ENCODE measurements at places on chromosomes 6 and 20.

DNA sequence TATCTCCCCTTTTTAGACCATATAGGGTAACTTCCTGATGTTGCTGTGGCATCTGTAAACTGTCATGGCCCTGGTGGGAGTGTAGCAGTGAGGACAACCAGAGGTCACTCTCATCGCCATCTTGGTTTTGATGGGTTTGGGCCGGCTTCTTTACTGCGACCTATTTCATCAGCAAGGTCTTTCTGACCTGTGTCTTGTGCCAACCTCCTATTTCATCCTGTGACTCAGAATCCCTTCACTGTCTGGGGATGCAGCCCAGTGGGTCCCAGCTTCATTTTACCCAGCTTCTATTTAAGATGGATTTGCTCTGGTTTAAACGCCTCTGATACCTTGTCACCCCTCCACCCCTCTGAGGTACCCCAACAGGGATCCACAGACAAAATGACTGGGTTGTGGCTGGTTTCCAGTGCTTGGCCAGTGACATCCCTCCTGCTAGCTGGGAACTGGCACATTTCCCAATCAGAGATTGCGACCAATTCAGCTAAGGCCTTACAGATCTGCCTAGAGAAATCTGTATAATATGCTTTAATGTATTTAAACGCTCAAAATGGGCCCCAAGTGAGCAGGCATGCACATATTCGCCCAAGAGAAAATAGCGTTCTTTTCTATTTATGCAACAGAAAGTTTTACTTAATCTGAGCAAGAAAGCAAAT, 315.6 kb upstream of the QKI start:
- no peak for DNase-seq

DNA sequence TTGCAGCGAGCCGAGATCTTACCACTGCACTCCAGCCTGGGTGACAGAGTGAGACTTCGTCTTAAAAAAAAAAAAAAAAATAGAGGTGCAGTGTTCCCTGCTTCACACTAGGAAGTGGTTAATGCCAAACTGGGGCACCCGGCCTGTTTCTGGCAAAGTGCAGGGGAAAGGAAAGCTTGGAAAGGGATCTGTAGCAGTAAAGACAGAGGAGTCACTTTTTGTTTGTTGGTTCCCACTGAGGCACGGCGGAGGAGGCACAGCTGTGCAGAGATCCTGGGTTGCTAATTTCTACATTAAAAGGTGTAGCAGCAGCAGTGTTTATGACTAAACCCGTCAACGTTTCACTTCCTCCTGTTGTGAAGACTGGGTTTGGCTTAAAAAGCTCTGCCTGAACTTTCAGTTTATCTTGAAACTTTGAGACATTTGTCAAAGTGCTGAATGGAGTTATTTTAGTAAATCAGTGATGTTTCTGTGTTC, 125.6 kb downstream of the CARMIL1 start:
- DNase-seq, result peak; percentile 38

DNA sequence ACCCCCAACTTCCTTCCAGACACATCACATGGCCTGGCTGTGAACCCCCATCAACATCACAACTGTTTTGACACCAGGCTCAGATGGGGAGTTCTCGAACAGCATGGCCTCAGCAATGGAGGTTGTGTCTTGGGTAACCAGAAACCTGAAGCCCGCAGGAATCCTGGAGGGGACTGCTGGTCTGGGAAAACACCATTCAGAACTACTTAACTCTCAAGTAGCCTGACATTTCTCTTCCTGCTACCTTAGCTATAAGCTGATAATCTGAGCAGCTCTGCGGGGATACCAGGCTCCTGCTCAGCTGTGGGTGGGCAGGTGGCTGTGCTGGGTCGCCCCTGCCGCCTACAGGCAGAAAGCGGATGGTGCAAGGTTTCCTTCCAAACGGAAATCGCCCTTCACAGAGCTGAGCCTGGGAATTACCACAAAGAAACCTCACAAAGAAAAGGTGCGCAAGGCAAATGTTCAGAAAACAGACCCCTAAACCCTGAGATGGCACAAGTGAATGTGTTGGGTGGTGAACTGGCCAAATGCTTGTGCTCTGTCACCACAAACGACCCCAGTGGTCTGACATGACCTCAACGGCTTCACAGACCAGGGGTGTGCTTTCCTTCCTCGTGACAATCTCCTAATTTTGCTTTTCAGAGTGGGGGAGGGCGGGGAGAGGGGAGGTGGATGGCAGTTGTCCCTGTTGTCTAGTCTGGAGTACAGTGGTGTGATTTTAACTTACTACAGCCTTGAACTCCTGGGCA, 29.5 kb downstream of the SNX5 start:
- DNase-seq, result peak; percentile 66

DNA sequence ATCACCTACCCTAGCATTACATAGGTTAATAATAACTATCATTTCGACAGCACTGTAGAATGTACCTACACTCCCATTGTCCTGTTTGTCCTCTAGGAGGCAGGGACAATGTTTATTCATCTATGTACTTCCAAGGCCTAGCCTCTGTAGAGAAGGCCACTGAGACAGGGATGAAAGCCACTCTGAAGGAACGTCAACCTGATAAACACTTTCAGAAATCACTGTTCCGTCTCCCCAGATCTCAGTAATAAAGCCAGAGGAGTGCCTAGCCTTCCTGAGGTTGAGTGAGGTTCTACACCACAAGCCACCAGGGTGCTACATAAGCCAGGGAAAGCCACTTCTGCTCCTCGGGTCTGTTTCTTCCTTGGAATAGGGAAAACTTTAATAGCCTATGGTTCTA, 44.8 kb downstream of the POPDC3 start:
- DNase-seq, result no peak

DNA sequence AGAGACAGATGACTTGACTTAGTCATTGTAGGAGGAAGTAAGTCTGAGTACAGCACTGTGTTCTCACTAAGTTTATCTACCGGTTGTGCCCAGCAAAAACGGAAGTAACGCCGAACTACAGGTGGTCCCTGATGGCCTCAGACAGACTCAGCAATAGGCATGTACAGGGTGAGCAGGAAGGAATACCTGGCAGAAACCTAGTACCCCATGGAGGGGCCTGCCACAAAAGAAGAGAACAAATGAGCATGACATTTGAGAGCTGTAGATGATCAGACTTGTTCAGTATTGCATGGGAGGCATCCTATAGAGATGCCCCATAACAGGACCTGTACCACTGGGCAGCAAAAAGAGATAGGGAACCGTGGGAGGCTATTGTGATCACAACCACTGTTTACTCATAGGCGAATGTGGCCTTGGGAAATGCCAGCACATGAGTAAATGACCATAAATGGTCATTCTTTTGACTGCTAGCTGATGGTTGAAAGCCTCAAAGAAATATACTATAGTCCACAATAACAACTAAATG, 106.4 kb upstream of the TAB2 start:
- peak; percentile 76 for DNase-seq

- no peak for DNase-seq
Observed at GRCh38 chr20:44908987-44909871, 631 bp upstream of the PABPC1L start.

- DNase-seq, result no peak
Observed at GRCh38 chr6:152117156-152118133, 310.0 kb downstream of the ESR1 start.

DNA sequence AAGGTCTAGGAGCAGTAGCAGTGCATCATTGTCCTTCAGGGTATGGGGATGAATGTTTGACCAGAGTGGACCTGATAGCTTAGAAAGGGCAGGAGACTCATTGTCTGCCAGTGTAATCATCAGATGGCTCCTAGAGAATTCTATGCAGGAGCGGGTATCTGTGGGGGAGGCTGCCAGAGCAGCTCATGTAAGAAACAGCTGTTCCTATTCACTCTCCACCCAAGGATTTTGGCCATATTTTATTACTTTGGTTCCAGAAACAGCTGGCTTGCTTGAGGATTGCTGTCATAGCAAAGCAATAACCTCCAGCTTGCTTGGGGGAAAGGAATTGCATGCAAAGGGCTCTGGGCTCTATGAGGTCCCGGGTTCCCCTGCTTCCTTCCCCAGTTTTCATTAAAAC, 44.1 kb downstream of the RALY start:
- DNase-seq, result no peak

GRCh38 chr6:129069006-129069405, 186.1 kb downstream of the LAMA2 start:
- no peak for DNase-seq

DNA sequence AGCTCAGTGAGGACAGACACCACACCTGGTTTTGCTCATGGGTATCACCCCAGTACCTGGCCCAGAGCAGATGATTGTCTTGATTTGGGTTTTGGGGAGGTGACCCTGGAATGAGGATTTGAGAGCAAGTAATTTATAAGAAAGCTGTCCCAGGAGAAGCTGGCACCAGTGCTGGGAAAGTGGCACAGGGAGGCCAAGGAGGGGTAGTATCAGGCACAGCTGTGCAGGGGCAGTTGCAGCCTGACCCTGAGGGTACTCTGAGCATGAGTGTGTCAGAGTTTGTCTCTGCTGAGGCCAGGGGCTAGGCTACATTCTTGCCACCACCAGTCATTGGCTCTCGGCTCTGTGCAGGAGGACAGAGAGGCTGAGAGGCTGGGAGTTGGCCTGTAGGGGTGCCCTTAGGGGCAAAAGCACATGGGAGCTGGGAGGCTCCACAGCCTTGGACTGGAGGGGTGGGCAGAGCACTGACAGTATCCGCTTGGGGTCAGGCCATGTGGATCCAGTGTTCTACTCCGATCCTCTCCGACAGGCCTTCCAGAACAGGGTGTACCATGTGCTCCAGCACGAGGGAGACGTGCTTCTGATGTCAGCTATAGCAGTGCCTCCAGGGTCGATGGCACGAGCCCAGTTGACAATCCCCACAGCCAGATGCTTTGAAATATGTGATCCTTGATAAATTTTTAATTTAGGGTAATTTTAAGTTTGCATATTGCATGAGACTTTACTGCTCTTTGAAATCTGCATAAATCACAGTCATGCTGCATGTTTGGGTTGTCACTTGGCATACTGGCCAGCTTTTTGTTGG, 121.3 kb downstream of the PHACTR3 start:
- no peak for DNase-seq

GRCh38 chr6:169991031-169991390, 239.6 kb downstream of the ERMARD start:
- no peak for DNase-seq

GRCh38 chr6:133804265-133804664, 84.6 kb upstream of the TCF21 start:
- no peak for DNase-seq

GRCh38 chr6:147561726-147562125, 53.2 kb downstream of the SAMD5 start:
- DNase-seq, result no peak

- no peak for DNase-seq
Observed at GRCh38 chr6:47447722-47448121, 29.9 kb upstream of the CD2AP start.

GRCh38 chr6:71239694-71240093, 48.9 kb upstream of the OGFRL1 start:
- DNase-seq, result no peak

- DNase-seq, result no peak
Observed at GRCh38 chr6:25660512-25660911, 8.5 kb downstream of the SCGN start.

DNA sequence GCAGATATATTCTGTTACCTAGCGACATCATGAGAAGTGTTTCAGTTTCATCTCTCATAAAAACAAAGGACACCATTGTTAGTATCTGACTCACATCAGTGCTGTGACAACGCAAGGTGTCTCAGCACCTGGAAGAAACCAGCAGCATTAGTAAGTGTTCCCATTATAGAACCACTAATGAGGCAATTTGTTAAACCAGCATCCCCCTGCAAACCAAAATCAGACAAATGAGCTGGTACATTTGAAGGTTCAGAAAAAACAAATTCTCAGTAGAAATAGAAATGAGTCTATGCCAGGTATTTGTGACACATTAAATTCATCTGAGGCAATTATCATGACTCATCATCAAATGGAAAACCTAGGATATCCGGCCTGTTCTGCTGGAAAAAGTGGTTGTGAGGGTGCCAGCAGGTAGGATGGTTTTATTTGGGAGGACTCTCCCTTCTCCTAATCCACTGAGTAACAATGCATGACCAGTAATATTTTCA, 151.7 kb downstream of the TMEM200A start:
- DNase-seq, result no peak

GRCh38 chr6:7617801-7618764, 28.1 kb downstream of the SNRNP48 start:
- peak; percentile 71 for DNase-seq

DNA sequence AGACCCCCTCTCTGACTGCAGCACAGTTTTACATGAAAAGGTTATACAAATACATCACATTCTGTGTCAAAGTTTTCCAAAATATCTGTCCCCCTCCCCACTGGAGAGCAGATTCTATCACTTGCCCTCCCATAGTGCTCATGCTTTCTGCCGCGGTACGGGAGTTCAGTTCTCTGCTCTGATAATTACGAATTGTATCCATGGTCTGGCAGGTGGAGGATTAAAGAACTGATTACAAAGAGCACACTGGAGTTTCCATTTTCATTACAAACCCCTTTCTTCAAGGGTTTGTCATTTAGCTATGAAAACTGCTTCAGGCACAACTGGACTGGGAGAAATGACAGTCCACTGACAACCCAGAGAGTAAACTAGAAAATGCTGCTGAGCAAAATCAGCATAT, 166.0 kb downstream of the PDSS2 start:
- DNase-seq, result no peak

GRCh38 chr6:84773431-84774156, 9.2 kb upstream of the TBX18 start:
- DNase-seq, result peak; percentile 39

DNA sequence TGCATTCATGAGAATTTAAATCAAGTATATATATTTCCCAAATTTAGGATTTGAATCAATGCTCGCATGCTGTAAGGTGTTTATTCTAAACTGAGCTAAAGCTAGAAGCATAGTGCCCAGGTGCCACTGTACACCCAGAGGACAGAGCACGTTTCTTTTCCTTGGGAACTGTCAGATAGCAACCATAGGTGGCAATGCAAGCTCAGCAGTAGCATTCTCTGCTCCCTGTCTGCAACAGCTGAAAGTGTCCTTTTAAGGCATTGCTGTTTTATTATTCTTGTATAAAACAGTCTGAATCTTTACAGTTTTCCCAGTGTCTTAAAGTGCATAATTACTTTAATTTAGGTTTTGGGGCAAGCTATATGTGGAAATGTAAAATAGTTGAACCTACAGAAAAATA, 443.4 kb upstream of the MMS22L start:
- no peak for DNase-seq

DNA sequence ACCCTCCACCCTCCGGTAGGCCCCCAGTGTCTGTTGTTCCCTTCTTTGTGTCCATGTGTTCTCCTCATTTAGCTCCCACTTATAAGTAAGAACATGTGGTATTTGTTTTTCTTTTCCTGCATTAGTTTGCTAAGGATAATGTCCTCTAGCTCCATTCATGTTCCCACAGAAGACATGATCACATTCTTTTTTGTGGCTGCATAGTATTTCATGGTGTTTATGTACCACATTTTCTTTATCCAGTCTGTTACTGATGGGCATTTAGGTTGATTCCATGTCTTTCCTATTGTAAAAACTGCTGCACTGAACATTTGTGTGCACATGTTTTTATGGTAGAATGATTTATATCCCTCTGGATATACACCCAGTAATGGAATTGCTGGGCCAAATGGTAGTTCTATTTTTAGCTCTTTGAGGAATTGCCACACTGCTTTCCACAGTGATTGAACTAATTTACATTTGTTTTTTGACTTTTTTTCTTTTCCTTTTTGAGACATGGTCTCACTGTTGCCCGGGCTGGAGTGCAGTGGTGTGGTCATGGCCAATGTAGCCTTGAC, 4.5 kb downstream of the KPNA5 start:
- no peak for DNase-seq

Measured in hematopoietic multipotent progenitor cell (in vitro differentiated cells).